Pulmonary artery endothelial cell (primary cell): ENCODE measurements at places on chromosomes 3 and 15. TPM values are rescaled to one million over a fixed set of nuclear protein-coding genes. Genes with fewer than 3 reads are reported as not detected.

GRCh38 chr3:108662142-108662738, 72.7 kb downstream of the DZIP3 start:
- peak; percentile 20 for DNase-seq

Gene NANOGP8
- total RNA-seq, result not detected in 2 replicates

- DNase-seq, result no peak
Observed at GRCh38 chr3:120239644-120240043, 45.4 kb downstream of the GPR156 start.

DNA sequence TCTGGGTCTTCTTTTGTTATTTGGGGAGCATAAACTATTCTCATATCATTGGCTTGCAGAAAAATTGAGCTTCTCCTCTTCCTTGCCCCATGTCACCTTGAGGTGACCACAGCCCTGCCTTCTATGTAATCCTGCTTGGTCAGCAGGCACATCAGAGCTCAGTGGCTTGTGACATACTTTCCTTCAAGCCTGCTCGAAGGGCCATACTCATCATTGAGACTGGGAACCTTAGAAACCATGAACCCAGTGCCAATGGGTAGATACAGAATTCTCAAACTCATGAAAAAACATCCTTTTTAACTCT, 3.7 kb upstream of the CCR2 start:
- no peak for DNase-seq

DNA sequence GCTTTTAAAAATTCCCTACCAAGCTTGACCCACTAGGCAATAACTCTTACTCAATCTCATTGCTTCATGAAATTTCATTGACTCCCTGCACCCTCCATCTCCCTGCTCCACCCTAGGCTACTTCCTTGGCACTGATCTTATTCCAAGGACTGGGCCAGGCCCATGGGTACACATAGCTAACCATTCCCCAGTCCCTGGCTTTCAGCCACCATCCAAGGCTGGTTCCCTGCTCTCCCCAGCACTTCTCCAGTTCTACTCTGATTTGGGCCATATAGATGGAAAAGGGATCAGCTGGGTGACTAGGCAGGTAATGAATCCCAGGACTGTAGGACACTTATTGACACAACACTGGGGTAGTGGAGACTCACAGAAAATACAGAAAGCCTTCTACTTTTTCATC, 88.1 kb upstream of the NEO1 start:
- no peak for DNase-seq

GRCh38 chr3:72092778-72093177, 307.8 kb upstream of the PROK2 start:
- DNase-seq, result no peak

Gene CTXN2
- total RNA-seq, result under 0.01 TPM in 1 of 2 replicates, not detected in the other

DNA sequence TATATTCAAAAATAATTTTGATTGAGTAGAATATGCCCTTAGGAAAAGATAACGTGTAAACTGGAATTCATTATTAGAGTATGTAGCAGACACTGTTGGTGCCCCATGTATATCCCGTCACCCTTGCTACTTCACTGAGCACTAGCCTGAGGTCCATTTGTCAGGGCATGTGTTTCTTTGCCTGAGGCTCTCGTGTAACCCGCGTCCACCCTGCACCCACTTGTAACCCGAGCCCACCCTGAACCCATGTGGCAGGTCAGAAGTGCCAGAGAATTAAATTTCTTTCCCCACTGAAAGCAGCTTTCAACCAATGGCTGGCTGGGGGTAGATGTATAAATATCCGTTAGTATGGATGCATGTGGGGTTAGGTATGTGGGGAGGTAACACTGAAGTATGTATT, 474.2 kb upstream of the ZNF385D start:
- DNase-seq, result no peak

GRCh38 chr3:183131735-183132134, 30.8 kb downstream of the LAMP3 start:
- peak; percentile 89 for DNase-seq

DNA sequence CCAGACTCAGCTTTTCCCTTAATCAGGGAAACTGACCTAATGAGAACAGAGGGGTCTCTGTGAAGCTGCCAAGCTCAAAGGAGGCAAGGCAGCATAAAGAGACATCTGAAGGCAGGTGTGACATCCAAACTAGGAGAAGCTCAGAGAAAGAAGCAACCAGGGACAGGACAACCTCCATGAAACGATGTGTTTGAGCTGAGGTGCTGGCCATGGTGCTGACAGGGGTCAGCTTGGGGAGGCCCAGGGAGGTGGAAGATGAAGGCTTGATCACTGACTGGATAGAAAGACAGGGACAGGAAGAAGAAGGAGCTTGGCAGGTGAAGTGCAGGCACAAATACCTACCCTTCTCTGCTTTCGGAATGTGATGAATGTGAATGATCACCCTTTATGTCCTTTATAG, 179.5 kb upstream of the NSMCE3 start:
- no peak for DNase-seq

Gene AP2M1
- total RNA-seq, result 413 and 506 TPM in 2 replicates

Gene WNT5A
- 0.04 and 0.07 TPM in 2 replicates for total RNA-seq

Gene MST1R
- total RNA-seq, result 0.99 and 1.0 TPM in 2 replicates

- no peak for DNase-seq
Observed at GRCh38 chr3:95434491-95434890, 1371.6 kb downstream of the NSUN3 start.

GRCh38 chr3:127501177-127501576, 89.4 kb downstream of the TPRA1 start:
- no peak for DNase-seq

DNA sequence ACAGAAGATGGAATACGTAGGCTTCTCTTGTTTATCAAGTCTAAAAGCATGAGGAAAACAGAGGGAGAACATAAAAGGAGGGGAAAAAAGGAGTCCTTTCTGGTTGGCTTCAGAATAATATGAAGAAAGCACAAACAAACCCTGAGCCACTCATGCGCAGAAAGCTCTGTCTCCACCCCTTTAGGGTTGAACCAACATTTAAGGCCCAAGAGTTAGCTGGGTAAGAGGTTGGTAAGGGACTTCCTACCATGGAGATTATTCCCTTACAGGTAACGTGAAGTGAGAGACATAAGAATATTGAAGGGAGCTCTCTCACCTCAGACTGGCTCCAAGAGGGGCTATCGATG, 145.3 kb downstream of the RORA start:
- DNase-seq, result no peak

GRCh38 chr3:73546961-73547360, 77.8 kb downstream of the PDZRN3 start:
- no peak for DNase-seq

Gene MYH15
- total RNA-seq, result 0.21 and 0.26 TPM in 2 replicates

GRCh38 chr3:107959550-107960154, 131.2 kb downstream of the CD47 start:
- peak; percentile 75 for DNase-seq

DNA sequence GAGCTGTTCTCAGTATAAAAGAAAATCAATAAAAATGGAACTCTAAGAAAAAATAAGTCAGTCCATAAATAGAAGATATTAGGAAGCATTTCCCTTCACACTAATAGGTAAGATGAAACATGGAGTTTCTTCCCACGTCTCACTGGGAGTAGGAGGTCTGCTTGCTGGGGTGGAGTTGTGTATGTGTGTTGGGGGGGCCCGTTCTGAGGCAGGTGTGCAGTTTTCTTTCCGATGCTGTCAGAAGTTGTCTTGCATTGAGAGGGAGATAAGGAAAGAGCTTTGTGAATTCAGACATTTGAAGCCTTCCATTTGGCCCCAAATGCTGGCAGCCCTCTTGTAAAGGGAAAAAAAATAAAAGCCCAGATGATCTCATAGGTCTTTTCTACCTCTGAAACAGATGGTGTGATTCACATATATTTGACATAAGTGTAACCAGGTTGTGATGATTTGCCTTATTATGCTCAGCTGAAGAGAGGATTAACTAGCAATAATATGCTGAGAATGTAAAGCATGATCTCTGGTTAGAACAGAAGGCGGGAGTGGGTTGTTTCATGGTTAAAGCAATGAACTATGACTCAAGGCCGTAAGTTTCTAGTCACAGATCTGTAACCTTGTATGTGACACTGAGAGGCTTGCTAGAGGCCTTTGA, 8.8 kb downstream of the RASGRP1 start:
- DNase-seq, result no peak
